ENCODE measurements at places on chromosomes 5 and 9.

GRCh38 chr9:130156672-130157071 is 15.5 kb upstream of the NCS1 start:
- no peak for DNase-seq

GRCh38 chr9:100170556-100170955 is 71.5 kb downstream of the INVS start:
- DNase-seq, result no peak

DNA sequence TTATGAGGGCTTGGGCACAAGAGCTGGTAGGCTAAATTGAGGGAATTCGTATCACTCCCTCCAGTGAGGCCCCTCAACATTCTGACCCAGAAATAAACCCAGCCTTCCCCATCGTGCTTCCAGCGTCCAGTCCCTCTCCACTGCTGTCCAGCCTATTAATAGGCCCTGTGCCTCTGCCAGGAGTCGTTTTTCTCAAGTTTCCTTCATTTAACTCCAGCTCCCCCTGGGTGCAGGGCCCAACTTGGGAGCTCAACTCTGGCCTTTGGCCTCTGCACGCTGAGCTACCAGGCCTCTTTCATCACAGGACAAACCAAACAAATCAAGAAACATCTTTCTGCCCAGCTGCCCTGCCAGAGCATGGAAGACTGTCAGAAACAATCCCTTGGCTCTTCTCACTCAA is 10.0 kb downstream of the HBEGF start:
- no peak for DNase-seq

GRCh38 chr5:154276973-154277331 is 86.4 kb downstream of the GALNT10 start:
- no peak for DNase-seq

GRCh38 chr5:154090656-154091055 is 51.9 kb downstream of the MFAP3 start:
- DNase-seq, result no peak

DNA sequence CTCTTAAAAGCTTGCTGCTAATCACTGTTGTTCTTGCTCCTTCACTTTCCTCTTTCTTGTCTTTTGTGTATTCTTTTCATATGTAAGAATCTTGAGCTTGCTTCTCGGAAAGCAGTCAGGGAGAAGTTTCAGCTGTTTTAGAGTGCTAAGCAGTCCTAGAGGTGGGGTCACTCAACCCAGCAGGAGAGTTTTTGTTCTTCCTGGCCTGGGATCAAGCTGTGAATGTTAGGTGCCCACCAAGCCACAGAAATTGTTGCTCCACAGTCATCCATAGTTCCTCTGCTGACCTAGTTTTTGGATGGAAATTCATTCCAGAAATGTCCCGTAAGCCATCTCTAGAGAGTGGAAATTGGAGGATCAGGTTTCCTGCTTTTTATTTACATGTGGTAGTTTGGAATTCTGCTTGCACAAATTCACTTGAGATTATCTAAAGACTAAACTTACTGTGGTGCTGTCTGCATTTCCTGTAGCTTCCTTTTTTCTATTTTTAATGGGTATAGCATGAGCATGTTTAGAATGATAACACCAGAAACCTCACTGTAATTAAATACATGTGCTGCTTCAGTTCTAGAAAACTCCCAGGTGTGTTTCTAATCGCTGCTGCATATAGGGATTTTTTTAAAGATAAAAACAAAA is 108.7 kb downstream of the MAST4 start:
- DNase-seq, result no peak

DNA sequence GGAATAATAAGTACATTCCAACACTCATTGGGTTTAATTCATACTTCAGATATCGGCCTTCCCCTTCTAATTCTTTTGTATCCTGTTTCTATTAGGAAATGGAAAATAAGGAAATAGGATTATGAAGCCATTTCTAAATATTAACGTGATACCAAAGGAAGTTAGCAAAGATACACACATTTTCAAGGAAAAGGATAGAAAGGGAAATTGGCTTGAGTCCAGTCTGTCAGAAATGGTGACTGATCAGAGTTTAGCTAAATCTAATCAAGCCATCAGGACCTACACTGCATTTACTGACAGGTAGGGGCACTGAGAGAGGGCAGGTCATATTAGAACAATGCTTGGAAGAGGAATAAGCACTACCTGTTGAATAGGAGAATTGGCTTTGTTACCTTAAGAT is 3.1 kb downstream of the TRPM3 start:
- no peak for DNase-seq

- no peak for DNase-seq
These were observed 6.8 kb upstream of the CKS2 start for GRCh38 chr9:89304020-89304833.

GRCh38 chr9:2271426-2271825 is 256.3 kb downstream of the SMARCA2 start:
- no peak for DNase-seq

GRCh38 chr9:134785325-134786108 is 95.1 kb upstream of the FCN2 start:
- no peak for DNase-seq

GRCh38 chr5:148443998-148444397 is 60.2 kb downstream of the FBXO38 start:
- DNase-seq, result no peak

- no peak for DNase-seq
These were observed 151.6 kb downstream of the SIL1 start for GRCh38 chr5:139046551-139046950.

DNA sequence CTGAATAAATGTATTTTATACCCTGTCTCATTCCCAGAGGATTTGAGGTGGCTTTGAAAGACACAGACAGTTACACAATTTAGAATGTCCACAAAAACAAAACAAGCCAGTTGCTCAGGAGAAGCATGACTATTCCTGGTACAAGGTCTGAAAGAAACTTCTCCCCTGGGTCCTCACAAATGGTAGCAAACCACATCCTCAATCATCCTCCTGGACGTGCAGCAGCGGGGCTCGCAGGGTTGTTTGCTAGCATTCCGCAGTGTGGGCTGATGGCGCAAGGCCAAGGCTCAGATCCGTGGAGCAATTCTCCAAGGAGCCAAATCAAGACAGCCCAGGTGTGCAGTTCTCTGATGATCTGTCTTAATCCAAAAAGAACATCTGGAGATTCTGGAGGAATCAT is 210.3 kb downstream of the ACTL7B start:
- DNase-seq, result no peak

DNA sequence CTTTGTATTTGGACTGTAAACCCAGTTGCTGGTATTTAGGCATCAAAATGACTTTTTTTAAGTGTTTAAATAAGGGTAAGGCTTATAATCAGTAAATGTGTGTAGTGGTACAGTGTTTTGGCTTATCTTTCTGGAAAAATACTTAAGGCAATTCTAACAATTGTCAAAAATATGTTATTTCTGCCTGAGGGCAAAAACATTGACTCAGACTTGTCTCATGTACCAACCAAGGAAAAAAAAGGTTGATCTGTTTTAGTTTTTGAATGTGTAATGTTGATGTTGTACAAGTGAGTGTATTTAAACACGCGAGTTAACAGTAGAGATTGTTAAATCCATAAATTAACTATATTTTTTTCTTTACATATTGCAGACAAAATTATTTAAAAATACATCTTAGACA is 277.8 kb upstream of the TYRP1 start:
- DNase-seq, result no peak

DNA sequence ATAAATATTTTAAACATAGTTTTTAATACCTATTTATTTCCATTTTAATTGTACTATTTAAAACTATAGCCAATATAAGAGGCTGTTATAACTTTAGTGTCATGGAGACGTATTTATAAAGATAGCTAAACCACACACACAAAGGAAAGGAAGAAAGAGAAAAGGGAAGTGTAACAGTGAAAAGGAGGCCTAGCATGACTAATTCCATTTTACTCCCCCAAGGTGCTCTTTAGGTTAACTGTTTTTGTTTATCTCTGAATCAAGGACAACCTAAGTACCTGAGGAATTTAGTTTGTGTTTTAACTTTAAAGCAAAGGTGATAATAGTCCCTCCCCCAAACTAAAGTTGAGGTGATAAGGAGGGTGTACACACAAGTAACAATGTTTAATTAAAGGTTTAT is 1188.9 kb upstream of the C9orf72 start:
- DNase-seq, result no peak

DNA sequence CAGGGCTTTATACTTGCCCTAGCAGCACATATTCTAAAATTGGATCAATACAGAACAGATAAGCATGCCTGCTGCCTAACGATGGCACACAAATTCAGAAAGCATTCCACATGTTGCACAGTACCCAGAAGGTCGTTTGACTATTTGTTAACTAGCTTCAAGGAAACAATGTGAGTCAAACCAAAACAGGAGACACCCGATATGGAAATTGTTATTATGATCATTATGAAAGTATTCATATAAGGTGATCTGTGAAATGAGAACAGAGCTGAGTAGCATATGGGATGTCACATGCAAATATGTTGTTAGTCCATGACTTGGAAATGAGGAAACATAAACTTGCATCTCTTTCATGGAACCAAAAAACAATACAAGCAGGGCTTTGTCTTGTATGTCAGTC is 56.3 kb upstream of the BICD2 start:
- no peak for DNase-seq

DNA sequence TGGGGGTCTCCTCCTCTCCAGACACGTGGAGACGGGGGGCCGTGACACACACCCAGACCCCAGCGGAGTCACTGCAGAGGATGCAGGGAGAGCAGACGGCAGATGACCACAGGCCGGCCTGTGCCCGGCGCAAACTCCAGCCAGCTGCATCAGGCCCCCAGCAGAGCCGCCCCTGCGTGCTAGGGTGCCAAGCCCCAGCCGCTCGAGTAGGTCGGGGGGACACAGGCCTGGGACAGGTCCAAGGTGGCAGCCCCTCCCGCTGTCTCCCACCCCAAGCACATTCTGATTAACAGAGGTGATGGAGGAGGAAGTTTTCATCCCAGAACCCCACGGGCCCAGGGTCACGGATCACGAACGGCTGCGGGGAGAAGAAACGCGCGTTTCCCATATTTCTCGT is 14.4 kb downstream of the NACC2 start:
- DNase-seq, result no peak

DNA sequence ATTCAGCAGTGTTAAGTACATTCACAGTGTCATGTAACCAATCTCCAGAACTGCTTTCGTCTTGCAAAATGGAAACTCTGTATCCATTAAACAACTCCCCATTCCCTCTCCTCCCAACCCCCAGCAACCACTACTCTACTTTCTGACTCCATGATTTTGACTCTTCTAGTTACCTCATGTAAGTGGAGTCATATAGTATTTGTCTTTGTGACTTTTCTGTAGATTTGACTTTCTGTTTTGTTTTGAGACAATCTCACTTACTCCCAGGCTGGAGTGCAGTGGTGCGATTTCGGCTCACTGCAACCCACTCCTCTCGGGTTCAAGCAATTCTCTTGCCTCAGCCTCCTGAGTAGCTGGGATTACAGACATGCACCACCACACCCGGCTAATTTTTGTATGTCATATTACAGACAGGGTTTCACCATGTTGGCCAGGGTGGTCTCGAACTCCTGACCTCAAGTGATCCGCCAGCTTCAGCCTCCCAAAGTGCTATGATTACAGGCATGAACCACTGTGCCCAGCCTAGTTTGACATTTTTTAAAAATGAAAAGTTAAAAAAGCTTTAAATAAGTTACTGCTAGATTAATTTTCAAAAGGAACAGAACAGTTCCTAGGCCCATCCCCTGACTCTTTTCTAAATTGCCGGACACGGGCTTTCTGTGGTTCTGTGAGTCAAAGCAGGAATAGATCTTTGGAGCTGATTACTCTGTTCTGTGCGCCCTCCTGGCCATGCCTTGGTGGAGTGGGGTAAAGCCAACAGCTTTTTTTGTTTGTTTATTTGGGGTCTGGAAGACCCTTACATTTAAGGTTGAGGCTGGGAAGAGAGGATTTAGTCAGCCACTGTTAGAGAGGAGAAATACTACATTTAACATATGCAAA is 59.3 kb downstream of the RALGPS1 start:
- DNase-seq, result no peak

DNA sequence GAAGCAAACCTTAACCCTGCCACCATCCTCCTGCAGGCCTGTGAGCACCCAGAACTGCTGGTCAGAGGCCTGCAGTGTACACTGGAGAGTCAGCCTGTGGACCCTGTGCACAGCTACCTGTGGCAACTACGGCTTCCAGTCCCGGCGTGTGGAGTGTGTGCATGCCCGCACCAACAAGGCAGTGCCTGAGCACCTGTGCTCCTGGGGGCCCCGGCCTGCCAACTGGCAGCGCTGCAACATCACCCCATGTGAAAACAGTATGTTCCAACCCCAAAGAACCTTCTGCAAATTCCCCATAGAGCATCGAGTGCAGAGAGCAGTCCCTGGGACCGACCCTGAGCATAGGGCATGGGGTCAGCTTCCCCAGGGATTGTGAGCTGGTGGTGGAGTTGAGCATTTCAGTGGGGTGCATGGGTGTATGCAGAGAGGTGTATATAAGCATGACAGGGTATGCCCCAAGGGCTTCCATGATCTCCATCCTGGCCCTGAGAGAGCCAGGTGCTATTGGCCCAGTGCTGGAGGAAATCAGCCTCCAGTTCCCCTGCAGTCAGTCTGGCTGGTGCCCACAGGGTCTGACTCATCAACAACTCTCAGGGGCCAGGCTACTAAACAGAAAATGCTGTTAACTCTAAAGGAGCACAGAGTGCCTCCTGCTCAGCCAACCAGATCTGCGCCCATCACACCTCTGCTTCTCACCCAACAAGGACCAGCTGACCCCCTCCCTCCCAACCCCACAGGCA is 126.2 kb downstream of the SAXO1 start:
- no peak for DNase-seq

DNA sequence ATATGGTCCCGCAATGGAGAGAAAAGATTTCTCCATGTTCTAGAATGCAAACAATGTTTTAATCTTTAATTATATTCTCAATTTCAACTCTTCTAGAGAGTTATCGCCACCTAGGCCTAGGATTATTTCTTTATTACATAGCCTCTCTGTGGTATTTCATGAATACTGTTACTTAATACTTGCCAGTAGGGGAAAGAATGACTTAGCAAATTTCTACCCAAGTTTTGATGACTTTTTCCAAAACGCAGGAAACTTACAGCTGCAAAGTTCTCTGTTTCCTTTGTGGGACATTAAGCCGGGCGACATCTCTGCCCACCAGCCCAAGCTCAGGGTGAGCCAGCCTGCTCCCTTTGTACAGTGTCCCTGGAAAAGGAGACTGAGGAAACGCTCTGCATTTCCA is 73.8 kb downstream of the MED27 start:
- DNase-seq, result no peak

DNA sequence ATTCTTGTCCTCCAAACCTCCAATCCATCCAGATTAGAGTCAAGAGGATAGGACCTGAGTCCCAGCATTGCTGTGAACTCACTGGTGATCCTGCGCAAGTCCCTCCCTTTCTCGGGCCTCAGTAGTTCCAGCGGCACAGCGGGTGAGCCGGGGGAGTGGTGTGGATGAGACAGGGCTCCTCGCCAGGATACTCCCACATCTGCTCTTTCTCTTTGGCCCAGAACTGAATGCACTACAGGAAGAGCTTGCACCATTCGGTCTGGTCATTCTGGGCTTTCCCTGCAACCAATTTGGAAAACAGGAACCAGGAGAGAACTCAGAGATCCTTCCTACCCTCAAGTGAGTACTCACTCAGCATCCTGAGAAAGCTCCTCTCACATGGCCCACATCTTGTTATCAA is 6.3 kb downstream of the GPX3 start:
- no peak for DNase-seq

Measured in stimulated activated CD4-positive, alpha-beta T cell treated with anti-CD3 and anti-CD28 coated beads, TNF-alpha, amount 100 ng/mL, for 1 hour (primary cell).